ENCODE measurements at places on chromosomes 5 and 9.

DNA sequence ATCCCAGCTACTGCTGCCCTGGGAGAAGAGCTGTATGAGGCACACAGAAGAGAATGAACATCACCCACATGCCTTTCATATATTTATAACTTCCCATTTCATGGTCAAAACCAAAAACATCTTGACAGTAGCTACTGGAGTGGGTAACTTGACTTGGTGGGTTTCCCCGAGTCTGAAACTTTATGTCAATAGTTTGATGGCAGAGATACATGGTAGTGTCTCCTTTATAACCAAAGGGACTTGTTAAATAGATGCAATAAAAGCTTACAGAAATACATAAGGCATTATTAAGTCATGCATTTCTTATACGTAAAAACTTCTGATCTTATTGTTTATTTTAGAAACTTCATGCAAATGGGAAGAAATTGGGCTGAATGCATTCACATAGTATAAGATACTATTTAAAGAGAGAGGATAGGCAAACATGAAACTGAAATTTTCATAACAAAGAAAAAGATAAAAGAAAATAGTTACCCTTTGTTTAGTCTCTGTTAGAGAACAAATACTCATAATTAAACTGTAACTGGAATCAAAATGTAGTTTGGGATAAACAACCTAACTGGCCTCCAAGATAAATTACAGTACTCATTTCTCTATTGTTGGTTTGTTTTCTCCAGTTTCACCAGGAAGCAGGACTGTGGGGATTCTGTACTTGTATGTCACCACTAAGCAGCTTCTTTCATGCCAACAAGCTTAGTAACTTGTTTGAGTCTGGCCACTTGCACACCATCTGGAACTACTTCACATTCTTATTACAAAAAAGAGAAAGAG, 459.3 kb upstream of the MEF2C start:
- DNase-seq, result no peak

GRCh38 chr5:10301842-10302610, 5.7 kb downstream of the CMBL start:
- peak; percentile 93 for DNase-seq

GRCh38 chr5:10709409-10709808, 51.6 kb downstream of the DAP start:
- DNase-seq, result no peak

DNA sequence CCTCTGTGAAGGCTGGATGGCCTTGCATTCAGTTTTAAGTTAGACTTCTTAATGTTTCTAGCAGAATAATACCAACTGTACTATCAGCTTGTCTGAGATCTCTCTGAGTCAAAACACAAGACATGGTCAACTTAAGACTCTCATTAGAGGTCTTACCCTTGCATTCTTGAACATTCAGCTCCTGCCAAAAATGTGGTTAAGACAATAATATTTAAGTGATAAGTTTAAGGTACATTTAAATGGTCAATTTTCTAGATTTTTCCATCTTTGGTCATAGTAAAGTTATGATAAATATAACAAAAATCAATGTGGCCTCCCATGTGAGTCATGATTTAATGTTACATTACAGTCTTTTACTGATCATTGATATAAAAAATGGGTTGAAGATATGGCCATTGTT, 75.0 kb downstream of the NR2F1 start:
- DNase-seq, result no peak

GRCh38 chr5:157874861-157875260, 15.9 kb upstream of the CLINT1 start:
- no peak for DNase-seq

DNA sequence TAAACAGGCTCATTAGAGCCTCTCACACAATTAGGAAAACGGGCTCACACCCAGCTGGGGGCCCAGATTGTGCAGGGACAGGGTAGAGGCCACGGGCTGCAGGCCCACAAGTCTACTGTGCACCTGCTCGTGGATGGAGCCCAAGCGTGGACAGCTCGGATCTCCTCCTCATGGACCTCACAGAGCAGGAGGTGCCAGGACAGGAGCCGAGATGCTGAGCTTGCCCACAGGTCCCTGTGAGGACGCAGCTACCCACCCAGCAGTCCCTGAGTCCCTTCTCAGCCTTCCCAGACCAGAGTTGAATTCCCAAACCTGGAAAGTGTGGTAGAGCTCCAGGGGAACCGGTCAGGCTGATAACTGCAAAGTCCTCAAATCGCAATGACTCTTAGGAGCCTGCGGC, 70.6 kb upstream of the OLFM1 start:
- DNase-seq, result no peak

GRCh38 chr5:2179861-2180260, 297.1 kb upstream of the IRX4 start:
- no peak for DNase-seq

DNA sequence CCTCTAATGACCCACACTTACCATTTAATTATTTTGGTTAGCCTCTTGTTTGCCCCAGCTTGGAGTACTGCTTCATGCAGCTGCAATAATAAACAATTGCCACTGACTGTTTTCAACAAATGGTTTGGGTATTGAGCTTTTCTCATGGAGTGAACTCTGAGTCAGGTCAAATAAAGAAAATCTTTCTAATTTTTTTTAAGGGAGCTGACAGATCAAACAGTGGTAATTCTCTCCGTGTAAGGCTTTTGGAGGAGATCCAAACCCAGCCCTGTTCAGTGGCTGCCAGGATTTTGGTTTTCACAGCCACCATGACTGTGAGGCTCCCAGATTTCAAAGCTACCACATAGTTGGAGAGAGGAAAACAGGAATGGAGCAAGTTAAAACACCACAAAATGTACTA, 110.7 kb upstream of the EFNA5 start:
- no peak for DNase-seq

- DNase-seq, result no peak
These were observed 135.1 kb upstream of the ELL2 start for GRCh38 chr5:96096724-96097123.

- DNase-seq, result no peak
These were observed 9.0 kb downstream of the GPR107 start for GRCh38 chr9:130062750-130063149.

GRCh38 chr9:20373263-20373662, 249.0 kb downstream of the MLLT3 start:
- no peak for DNase-seq

- no peak for DNase-seq
These were observed 3.0 kb downstream of the RNF145 start for GRCh38 chr5:159206368-159206767.

GRCh38 chr5:74056789-74057164, 430.8 kb downstream of the ARHGEF28 start:
- peak; percentile 42 for DNase-seq

GRCh38 chr5:105617436-105618215, 2053.1 kb downstream of the EFNA5 start:
- DNase-seq, result no peak

- peak; percentile 68 for DNase-seq
These were observed 18.0 kb downstream of the MGAT1 start for GRCh38 chr5:180784497-180785097.

GRCh38 chr9:27571011-27571410, 2.3 kb downstream of the C9orf72 start:
- no peak for DNase-seq

DNA sequence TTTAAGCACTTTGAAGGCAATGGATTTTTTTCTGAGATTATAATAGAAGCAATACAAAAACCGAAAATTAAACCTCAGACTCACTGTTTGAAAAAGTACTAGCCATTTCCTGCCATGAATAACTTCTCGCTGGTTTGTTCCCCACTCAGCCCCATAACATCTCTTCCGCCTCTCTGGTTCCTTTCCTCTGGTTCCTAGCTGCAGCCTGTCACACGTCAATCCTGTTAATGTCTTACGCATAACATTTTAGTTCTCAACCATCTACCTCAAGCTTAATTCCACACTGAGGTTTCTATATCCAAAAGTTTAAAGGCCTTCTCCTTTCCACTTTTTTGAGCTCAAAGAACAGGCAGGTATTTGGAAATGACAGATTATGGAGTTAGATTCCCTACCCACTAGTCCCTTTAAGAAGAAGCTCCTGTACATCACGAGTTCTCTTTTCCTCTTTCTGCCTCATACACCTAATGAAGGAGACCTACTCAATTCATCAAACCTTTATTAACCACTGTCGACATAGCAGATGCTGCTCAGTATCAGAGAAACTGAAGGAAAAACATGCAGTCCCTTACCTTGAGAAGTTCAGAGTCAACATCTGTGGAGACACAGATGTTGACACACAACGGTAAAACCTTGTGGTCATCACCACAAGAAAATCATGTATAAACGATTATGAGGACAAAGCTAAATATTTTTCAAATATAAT, 243.0 kb upstream of the PTGER4 start:
- peak; percentile 17 for DNase-seq

DNA sequence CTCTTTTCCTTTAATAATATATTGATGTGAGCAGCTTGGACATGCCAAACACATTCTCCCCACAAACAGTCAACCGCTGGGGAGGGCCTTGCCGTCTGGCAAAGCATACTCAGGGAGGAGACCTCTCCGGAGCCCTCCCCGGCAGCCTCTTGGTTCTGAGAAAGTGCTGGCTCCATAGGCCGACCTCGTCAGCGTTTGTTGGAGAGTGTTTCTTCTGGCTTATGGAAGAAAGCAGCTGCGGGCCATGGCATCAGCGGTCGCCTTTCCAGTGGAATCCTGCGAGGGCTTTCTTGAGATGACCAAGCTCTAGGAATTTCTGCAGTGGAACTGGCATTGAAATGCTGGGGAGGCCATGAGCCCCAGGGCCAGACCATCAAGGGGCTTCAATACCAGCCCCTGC, 405.7 kb upstream of the IRX4 start:
- no peak for DNase-seq

DNA sequence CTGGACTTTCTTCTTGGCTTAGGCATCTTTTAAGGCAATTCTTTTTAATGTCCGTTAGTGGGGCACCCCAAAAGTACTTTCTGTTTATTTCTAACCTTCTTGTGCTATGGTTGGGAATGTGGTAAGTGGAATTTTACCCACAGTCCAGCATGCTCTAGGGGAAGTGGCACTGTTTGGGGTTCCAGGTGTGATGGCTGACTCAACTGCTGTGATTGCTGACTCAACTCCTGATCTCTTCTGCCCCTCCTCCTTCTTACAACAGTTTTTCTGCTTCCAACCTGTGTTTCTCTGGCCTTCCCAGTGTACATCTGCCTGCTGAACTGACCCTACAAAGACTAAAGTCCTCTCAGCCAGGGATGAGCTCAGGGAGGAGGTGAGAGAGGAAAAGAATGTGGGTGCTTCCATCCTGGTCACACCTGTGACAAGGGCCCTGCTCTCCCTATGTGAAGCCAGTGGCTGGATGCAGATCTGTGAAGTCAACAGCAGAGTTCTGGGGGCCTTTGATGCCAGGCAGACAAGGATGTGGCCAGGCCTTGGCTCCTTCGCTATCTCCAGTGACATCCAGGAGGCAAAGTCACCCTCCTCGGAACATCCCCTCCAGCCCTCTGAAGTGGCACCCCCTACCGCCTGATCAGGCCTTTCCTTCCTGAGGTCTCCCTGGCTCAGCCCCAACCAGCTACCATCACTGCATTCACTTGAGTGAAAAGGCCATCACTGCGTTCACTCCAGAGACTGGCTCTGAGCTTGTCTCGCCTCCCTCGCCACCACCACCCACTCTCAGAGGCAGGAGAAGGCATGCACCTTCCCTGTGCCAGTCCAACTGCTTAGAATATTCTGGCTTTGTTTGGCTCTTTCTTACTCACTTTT, 72.2 kb downstream of the C5orf15 start:
- peak; percentile 71 for DNase-seq

DNA sequence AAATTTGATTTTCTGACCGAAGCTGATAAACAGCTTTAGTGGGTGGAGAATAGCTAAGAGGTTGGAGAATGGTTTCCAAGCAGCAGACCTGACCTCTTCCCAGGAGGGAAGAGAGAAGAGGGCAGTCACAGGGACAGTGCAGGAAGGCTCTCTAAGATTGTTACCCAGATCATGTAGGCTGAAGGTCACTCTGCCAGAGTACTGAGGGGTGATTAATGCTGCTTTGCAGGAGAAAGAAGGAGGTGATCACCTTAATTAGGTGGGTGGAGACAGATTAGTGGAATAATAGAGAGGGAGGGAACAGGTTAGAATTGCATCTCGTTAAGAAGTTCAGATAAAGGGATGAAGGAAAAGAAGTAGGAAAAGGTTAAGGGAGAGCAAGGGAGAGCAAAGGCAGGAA, 440.5 kb downstream of the BRINP1 start:
- no peak for DNase-seq

DNA sequence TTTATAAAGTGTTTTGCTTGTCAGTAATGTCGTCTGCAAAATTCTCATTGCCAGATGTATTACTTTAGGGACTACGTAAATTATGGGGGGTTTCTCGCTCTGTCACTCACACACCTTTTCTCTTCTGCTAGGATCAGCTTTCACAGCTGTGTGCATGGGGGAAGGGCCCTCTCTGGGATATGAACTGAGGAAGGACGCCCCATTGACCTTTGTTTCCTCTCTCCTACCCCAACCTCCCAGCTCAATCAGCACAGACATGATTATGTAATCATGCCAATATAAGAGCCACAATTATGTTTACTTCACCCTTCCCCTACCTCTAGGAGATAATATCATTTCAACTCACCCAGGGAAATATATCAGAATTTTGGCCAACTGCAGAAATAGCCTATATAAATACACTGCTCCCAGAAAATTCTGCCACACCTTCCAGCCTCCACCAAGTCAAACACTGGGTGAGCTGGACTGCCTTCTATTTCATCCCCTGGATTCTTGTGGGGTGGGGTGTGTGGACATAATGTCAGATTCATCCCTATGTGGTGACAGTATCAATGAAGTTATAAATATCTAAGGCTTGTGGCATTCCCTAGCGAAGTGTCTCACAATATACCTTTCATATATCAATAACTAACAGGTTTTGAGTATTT, 12.6 kb upstream of the SEMA5A start:
- DNase-seq, result peak; percentile 74

- peak; percentile 73 for DNase-seq
These were observed at the start of gene DNM1 for GRCh38 chr9:128203024-128203706. DNM1 (plus strand) TSS chr9:128203379; CDS start chr9:128203471, 92 bp downstream.

- DNase-seq, result no peak
These were observed 269.4 kb upstream of the POU5F2 start for GRCh38 chr5:94010814-94011213.

DNA sequence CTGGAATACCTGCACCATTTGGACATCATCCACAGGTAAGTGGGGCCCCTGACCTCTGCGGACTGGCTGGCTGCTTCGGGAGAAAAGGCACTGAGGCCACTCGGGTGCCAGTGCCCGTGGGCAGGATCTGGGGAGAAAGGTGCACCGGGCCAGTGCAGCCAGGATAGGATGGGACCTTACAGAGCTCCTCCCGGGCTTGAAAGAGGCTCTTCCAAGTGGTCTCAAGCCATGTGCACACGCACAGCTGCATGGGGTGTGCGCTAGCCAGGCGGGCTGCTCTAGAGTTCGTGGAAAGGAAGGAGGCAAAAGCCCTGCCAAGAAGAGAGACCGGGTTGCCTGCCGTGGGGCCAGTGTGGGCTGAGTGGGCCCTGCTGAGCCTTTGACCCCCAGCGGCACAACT, 13.4 kb downstream of the STKLD1 start:
- no peak for DNase-seq

- DNase-seq, result no peak
These were observed 115.2 kb upstream of the LHFPL2 start for GRCh38 chr5:78763659-78764189.
